ENCODE measurements at places on chromosomes 2 and 18.

- no peak for DNase-seq
Observed at GRCh38 chr2:126803434-126803775, 95.3 kb upstream of the TEX51 start.

DNA sequence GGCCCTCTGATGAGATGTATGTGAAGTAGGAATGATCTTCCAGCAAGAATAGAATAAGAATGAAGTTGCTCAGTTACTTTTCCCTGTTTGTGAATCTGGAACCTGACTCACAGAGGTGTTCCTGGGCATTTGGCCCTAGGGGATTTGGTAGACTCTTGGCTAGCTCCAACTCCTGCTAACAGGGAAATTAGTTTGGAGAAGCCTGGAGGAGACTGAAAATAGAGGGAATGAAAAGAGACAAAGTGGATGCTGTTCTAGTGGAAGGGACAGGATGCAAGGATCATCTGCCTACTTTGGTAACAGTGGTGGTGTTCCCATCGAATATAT lies 19.6 kb downstream of the TMEM17 start:
- no peak for DNase-seq

- DNase-seq = no peak
Observed at GRCh38 chr2:176508984-176509740, 239.9 kb downstream of the MTX2 start.

DNA sequence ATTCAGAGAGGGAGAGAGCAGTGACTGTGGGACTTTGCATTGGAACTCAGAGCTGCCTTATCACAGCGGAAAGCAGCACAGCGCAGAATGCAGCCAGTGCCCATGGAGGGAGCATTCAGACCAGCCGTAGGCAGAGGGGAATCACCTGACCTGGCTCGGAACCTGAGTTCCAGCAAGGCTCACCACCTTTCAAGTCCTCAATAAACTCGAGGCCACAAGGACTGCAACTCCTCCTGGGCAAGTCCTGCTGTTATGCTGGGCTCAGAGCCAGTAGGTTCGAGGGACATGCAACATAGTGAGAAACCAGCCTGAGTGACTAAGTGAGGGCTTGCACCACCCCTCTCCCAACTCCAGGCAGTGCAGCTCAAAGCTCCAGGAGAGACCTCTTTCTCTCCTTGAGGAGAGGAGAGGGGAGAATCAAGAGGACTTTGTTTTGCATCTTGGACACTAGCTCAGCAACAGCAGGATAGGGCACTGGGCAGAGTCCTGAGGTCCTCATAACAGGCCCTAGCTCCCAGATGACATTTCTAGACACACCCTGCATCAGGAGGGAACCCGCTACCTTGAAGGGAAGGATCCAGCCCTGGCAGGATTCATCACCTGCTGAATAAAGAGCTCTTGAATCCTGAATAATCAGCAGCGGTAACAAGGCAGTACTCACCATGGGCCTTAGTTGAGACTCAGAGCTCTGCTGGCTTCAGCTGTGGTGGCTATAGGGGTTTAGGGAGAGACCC lies 136.8 kb upstream of the OTOS start:
- no peak for DNase-seq

GRCh38 chr2:37720533-37721200 lies 49.2 kb upstream of the CDC42EP3 start:
- no peak for DNase-seq

- DNase-seq = no peak
Observed at GRCh38 chr2:144350151-144350802, 169.6 kb downstream of the ZEB2 start.
